Cortex of kidney (tissue), 1 donor: ENCODE measurements at places on chromosomes 12 and 14.

GRCh38 chr14:30272848-30273832 is 285.8 kb upstream of the G2E3 start:
- no peak for DNase-seq

- DNase-seq, result no peak
Observed at GRCh38 chr12:109767991-109768900, 54.6 kb downstream of the FAM222A start.

DNA sequence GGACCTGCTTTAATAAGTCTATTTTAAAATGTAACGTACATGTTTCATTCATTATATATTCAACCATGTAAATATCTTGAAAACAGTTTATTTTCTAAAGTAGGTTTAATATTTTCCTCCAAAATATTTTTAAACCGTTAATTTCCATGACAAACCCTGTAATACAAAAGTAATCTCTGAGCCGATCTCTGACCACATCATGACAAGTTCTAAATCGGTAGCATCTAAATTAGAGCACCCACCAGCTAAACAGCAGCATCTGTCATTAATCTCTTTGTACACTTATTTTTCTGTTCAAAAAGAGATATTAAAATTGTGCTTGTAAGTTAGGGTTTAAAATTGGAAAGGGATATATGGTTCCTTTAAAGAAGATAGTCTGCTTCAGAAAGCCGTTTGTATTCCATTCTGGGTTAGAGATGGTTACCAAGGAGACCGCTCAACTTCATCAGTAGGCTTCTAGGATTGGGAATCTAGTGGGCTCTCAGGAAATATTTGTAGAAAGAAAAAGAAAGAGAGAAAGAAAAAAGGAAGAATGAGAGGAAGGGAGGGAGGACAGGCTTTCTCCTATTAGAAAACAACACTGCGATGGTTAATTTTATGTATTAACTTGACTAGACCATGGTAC is 232.5 kb upstream of the FOXN3 start:
- DNase-seq, result no peak

DNA sequence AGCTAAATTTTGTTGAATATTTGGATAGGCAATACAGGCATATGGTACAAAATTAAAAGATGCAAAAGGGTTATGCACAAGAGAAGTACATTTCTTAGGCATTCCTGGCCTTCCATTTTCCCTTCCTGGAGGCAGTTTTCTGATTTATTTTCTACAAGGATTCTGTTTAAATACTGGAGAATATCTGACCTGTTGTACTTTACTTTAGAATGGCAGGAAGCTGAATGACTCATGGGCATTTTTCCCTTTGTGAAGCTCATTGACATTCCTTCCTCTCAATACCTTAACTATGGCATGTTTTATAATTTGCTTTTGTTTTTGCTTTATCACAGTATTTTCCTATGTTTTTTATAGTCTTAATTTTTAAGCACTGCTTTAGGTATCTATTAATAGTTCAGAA is 62.7 kb downstream of the RCOR1 start:
- DNase-seq, result no peak

- DNase-seq, result no peak
Observed at GRCh38 chr12:84174115-84174514, 738.5 kb downstream of the SLC6A15 start.

DNA sequence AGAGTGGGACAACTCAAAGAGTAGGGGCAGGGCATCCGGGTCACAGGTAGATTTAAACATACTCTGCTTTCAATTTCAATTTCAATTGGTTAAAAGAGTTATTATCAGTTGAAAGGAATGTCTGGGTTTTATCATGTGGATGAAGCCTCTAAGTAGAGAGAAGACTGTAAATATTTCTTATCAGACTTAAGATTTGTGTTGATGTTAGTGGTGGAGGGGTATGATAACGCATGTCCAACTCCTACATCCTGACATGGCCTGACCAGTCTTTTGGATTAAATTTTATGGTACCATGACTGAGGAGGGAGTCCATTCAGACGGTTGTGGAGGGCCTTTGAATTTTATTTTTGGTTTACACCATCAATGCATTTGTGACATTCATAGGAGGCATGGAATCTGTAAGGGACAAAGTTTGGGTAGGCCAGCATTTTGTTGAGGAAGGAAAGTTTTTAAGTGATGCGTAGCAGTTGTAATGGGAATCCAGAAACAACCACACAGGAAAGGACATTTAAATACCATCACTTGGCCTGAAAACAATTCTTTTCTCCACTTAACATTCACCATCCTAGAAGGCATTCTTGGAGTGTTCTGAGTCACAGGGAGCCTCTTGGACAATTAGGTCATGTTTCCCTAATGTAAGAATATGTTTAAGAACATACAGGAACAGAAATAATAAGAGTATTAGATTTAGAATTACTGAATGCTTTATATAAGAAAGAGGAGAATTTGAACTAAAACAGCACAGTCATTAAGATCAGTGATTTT is 371.9 kb downstream of the ATP23 start:
- DNase-seq, result no peak

GRCh38 chr14:87566991-87567390 is 426.0 kb downstream of the GALC start:
- DNase-seq, result no peak

- no peak for DNase-seq
Observed at GRCh38 chr12:113184098-113184899, 979 bp downstream of the DDX54 start.

DNA sequence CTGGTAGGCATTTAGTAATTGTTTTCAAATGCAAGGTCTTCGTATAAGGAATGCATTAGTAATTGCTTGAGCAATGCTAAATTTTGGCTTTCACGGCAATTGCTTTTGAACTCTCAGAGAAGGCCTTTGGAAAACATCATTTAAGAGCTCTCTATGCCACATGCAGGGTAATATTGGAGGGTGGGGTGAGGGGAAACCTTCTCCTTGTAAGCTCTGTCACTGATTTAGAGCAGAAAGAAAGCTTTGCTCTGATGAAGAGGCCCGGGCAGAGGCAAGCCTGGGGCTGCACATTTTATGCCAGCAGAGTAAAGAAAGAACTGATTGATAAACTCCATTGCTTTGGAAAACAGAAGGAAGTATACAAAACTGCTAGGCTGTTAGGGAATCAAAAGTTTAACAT is 70.9 kb downstream of the TRIM9 start:
- DNase-seq, result no peak

DNA sequence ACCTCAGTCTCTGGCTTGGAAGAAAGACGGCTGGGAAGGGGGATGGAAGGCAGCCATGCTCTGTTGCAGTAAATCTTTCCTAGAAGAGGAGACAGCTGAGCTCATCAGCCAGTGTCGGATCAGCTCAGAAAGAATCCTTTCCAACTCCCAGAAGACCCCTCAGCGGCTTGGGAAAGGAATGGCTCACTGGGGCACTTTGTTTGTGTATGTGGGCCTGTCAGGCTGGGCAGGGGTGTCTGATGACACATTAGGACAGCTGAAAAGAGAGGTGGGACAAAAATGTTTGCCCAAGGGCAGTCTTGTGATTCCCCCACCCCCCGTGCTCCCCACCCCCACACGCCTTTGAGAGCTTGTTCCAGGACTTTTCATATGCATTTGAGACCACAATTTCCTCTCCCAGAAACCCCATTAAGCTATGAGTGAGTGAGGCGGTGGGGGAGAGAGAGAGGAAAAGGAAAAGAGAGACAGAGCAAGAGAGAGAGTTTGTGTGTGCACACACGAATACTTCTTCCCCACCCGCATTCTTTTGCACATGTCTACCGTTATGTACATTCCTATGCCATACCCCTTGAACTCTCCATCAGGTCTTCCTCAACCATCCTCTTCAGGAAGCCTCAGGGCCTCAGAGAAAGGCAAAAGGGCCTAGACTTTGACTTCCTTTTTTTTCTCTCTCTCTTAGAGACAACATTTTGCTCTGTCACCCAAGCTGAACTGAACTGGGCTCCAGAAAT is 198.9 kb downstream of the ZFP36L1 start:
- DNase-seq, result no peak

DNA sequence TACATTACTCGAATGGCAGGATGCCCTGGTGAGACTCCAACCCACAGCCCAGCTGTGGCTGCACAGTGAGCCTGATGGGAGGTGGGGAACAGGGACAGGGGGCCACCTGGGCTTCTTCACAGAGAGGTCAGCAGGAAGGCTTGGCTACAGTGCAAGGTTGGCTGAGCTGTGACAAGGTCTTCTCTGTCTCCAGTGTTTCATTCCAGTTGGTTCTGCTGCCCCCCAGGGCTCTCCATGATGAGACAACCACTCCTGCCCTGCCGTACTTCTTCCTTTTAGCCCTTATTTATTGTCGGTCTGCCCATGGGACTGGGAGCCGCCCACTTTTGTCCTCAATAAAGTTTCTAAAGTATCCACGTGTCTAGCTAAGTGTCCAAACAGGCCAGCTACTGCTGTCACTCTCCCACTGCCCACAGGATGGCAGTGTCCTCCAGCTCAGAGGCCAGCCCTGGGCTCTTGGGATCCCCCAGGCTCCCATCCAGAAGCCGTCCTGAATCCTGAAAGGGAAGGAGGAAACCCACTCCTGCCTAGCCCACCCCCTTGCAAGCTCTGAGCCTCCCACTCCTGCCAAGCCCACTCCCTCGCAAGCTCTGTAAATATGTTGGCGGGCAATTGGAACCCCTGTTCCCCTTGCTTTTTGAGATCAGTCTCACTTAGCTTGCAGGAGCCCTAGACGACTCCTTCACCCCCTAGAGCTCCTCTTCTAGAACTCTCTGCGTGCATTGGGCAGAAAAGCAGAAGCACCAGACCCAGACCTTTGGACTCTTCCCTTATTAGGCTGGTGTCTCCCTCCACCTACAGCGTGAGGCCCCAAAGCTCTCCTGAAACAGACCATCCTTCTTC is 5.4 kb downstream of the C1QL4 start:
- no peak for DNase-seq

DNA sequence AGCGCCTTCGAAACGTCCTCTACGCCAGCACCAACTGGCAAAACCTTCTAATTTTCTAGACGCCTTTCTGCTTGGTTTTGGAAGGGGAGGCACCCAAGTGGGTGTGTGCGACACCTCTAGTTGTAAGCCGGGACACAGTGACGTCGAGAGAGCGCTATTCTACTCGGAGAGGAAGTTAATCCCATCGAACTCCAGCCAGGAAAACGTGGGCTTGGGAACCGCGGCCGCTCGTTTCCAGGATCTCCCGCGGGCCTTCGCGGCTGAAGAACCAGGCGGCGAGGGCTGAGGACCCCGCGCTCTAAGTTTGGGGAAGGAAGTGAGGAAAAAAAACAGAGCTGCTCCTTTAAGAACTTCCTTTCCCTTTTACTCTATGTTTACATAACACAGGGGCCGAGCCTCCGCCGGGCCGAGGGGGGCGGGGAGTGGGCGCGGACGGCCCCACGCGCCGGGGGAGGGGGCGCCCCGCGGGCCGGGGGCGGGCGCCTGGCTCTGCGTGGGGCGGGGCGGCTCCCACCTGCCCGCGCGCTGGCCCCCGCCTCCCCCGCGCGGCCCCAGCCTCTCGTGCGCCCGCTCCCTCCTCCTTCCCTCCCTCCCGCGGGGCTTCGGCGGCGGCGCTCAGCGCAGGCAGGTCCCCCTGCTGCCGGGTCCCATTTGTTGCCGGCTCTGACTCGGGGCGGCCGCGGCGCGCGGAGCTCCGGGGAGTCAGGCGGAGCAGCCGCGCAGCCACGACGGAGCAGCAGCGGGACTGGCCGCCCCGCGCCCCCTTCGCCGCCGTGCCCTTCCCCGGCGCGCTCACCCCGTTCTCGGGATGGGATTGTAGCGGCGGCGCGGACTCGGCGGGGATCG is at the start of gene PELI2:
PELI2 (plus strand) TSS at position 647 of the 846 bp plus-strand sequence. CDS start 250 bp downstream, outside the sequence.
- peak; percentile 70 for DNase-seq
